ENCODE measurements at places on chromosomes 12 and 14.

DNA sequence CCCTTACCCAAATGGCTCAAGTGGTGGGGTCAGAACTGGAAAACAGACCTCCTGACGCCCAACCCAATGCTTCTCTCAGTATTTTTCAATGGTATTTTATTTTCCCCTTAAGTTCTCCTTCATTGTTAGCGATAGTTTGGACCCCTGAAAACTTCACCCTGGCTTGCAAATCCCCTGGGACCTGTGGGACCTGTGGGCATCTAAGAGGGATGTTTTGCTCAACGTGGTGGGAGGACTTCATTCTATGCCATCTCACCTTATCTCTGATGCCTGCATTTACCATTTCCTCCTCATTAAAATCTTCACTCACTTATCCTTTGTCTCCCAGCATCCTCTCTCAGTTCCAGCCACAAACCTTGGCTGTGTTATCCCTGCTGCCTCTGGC is 59.4 kb upstream of the GZMB start:
- DNase-seq, result no peak

GRCh38 chr12:108798551-108799221 is 58.7 kb downstream of the SSH1 start:
- no peak for DNase-seq

- no peak for DNase-seq
Observed at GRCh38 chr14:75259510-75259855, 19.1 kb upstream of the FOS start.

GRCh38 chr12:94998326-94998725 is 5.2 kb downstream of the NDUFA12 start:
- DNase-seq, result no peak

DNA sequence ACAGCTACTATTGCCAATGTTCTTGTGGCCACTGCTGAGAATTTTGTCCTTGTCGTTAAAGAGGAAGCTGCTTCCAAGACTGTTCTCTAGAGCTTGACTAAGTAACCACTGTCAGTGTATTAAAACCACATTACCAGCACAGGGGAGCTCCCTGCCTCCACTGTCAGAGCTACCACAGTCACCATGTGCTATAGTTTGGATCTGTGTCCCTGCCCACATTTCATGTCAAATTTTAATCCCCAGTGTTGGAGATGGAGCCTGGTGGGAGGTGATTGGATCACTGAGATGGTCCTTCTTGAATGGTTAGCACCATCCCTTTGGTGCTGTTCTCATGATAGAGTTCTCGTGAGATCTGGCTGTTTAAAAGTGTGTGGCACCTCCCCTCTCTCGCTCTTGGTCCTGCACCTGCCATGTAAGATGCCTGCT is 23.2 kb upstream of the RAP1B start:
- no peak for DNase-seq

GRCh38 chr12:42774238-42774637 is 184.7 kb upstream of the PRICKLE1 start:
- no peak for DNase-seq

DNA sequence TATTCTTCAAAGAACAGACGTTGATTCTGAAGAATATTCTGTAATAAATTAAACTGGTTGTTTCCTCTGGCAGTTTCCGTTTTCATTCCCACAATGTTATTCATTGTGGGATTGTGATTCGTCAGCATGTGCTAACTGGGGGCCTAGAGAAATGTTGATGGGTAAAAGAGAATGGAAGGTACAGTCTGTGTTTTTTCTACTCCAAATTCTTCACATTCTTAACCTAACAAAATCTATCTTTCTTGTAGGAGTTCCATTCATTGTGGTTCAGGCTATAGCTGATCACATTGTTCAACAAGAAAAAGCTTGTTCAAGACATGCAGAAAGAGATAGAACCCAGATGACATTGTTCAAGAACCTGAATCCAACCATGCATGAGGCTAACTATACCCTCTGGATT is 5.9 kb downstream of the CD163 start:
- DNase-seq, result no peak

DNA sequence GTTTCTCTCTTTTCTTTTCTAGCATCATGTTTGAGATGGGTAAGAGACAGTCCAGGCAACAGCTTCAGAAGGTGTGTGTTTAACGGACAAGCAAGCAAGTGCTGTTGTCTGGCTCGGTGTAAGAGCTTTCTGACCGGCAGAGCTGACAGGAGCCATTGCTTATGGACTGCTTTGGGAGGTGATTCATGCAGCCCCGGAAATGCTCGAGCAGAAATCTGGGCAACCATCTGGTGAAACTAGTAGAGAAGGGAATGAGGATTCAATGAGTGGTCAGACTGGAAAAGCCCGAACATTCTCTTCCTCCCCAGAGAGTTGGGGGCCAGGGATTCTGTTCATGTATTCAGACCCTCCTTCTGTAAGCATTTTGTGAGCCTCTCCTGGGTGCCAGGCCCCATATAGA is 24.4 kb downstream of the TUNAR start:
- no peak for DNase-seq
